ENCODE measurements at places on chromosomes 2 and 18.
A peak's percentile ranks its signal among the peaks of the same experiment; 100 is the strongest.

DNA sequence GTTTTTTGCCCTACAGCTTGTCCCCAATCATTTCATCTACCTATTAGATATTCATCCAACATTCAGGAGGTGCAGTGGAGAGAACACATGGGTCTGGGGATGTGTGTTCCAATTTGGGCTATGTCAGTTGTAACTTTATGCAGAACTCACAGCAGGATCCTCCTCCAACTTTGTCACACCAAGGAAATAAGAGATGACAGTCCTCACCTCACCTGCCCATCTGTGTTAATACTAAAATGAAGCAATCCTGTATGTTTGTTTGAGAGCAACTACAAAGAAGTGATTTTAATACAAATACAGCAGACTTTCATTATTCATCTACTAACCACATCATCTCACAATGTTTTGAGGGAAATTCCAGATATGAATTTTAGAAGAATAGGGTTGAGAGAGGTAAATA, 126.7 kb downstream of the ARHGAP15 start:
- no peak for DNase-seq

- DNase-seq = no peak
Measured at GRCh38 chr2:224063298-224063648, 24.2 kb upstream of the SERPINE2 start.

- DNase-seq = no peak
Measured at GRCh38 chr2:189613077-189613636, 32.6 kb upstream of the SLC40A1 start.

DNA sequence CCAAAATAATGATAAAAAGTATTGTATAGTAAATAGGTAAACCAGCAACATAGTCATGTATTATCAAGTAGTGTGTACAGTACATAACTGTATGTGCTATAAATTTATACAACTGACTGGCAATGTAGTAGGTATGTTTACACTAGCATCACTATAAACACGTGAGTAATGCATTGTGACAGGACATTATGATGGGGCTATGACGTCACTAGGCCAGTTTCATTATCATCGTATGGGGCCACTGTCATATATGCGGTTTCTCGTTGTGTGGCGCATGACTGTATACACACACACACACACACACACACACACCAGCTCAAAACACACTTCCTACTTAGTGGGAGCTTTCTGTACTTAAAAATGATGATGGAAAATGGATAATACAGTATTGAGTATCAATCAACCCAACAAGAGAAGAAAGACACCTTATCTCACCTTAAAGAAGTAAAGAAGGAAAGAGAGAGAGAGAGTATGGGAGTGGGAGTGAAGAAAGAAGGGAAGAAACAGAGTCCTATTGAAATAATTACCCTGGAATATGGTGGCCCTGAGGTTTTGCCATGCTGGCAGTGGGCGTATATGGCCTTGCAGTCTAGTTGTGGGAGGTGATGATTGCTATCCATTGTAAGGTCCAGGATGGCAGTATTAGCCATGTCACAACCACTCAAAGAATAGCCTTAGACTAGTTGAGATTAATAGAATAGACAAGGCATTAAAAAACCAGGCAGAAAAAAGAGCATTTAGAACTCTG, 186.4 kb upstream of the ZNF521 start:
- DNase-seq = no peak

GRCh38 chr2:2692599-2693389, 361.7 kb upstream of the MYT1L start:
- no peak for DNase-seq

- DNase-seq = peak; percentile 81
Measured at GRCh38 chr2:14635391-14635871, 2.9 kb downstream of the LRATD1 start.

GRCh38 chr2:162210385-162210784, 32.9 kb downstream of the FAP start:
- no peak for DNase-seq

DNA sequence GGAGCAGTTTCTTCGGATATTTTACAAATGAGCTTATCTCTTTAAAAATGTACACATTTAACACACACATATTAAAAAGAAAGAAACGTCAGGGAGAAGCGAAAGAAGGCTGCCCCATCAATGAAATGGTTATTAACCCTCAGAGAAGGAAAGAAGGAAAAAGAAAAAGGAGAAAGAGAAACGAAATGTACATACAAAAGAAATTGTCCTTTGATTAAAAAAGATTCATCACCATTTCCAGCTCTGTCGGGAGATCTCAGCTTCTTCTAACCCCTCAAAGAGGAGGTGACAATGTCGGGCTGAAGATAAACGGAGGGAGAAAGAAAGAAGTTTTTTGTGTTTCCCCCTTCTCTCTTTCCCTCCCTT, 1.5 kb downstream of the IKZF2 start:
- DNase-seq = no peak

DNA sequence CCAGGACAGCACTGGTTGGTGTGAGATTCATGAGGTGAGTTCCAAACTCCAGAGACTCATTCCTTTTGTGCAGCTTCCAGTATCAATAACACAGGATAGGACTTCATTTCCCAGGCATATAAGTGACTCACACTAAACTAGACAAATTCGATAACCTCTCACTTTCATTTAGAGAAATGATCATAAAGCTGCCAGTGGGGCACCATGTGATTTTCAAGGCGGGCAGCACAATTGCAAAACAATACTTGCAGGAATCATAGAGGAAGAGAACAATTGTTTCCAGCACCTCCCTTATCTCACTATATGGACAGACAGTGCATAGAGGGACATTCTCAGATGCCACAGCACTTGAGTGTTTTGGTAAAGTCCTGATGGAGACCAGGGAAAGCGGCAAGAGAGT, 31.3 kb upstream of the DNAH7 start:
- no peak for DNase-seq

- DNase-seq = no peak
Measured at GRCh38 chr2:167582619-167583018, 664.8 kb downstream of the STK39 start.

GRCh38 chr2:169114056-169114455, 44.7 kb downstream of the DHRS9 start:
- no peak for DNase-seq

DNA sequence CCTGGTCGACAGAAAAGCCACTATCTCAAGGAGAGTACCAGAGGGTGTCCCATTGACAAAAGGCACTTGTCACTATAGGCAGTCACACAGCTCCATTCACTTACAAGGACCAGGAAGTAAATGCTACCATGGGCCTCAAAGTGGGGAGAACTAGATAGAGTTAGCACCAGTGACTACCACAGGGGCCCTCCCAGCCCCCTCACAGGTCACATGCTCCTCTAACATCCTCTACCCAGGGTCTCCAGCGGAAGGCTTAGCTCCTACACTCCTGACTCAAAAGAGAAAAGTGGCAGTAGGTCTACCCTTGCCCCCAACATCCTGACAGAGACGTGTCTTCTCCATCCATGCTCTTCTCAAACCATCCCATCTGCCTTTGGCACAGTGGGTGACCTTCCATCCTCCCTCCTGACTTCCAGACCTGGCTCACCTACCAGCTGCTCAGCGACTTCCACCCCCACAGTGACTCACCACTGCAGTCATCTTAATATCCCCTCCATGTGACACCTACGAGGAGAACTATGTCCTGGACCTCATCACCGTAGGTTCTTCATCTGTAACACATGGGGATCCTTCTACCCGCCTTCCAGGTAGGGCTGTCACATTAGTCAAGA, 5.6 kb upstream of the DNMT3A start:
- DNase-seq = no peak

DNA sequence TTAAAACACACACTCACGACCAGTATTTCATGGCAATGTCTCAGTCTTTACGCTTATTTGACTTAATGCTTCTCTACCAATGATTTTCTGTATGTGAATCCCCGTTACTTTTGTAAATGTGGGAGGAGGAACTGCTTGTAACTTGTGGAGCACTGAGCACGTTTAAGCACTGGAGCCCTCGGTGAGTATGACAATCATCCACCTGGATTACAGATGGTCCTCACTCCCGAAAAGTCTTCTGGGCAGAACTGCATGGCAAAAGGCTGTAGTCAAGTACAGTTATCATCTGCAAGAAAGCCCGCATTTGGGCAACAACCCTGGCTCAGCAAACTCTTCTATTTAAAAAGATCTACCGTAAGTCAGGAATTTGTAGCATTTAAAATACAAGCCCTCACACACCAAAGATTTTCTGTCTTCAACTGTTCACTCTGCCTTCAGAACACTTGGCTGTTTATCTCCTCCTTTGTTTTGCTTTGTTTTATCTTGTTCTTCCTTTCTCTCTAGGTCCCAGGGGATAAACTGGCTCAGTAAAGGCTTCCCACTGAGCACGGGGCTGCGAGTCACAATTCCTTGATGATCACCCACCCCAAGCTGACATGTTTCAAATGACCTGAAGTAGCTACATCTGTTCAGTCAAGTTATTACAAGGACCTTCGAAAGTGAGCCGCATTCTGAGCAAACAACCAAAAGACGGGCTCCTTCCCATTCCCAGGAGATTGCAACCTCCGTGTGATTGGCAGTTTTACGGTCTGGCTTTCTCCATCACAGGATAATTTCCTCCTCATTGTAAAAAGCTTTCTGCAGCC, 102.2 kb downstream of the DLGAP1 start:
- DNase-seq = peak; percentile 39

DNA sequence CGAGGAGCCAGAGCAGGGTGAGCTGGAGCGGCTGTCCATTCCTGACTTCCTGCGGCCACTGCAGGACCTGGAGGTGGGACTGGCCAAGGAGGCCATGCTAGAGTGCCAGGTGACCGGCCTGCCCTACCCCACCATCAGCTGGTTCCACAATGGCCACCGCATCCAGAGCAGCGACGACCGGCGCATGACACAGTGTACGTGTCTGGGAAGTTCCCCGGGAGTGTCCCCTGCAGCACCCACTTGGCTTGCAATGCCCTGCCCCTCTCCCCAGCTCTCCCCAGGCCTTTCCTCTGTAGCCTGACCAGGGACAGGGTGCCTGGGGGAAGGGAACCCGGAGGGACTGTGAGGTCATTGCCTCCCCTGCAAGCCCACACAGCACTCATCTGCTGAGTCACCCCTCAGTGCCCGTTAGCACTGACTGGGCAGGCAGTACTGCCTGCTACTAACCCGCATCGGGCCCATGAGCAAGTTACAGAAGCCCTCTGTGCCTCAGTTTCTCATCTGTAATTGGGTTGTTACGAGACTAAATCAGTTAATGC, 29.4 kb upstream of the GMPPA start:
- DNase-seq = no peak

DNA sequence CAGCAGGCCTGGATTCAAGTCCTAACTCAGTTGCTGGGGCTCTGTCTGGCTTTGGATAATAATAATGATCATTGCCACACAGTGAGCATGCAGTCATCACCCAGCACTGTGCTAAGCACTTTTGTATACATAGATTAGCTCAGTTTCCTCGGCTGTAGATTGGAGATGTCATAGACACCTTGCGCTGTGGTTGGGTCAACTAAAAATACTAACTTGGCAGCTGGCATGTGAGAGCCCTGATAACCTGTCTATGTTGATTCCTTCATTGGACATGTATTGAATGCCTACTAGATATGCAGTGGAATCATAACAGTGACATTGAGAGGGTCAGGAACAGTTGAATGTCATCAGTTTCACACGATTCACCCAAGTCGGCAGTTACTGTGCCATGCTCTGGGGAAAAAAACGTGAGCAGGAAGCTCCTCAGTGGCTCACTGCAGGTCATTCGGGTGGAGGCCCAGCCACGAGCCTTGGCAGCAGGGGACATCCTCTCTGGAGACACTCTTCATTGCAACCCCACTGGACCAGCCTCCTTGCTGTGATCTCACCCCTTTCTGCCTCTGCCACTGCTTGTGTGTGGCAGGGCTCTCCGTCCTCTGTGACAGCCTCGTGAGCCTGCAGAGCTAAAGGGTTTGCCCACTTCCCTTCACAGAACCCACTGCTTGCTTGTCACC, 85.3 kb downstream of the NPAS2 start:
- DNase-seq = no peak

DNA sequence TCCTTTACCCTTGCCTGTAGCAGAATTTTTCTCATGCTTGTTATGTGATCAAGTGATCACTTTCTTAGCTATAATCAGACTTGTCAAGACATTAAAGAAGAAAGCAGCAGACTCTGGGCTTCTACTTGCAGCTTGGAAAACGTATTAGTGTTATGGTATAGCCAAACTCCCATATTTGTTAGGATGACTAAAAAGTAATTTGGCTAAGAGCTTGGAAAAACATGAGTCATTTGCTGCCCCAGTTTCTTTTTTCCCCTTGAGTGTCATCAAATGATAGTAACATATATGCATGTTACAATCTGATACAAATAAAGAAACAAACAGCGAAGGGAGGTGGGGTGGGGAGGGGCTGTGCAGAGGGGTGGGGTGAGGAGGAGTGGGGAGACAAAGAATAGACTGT, 155.5 kb downstream of the IKZF2 start:
- DNase-seq = no peak
